ENCODE measurements at places on chromosomes 4 and X.

DNA sequence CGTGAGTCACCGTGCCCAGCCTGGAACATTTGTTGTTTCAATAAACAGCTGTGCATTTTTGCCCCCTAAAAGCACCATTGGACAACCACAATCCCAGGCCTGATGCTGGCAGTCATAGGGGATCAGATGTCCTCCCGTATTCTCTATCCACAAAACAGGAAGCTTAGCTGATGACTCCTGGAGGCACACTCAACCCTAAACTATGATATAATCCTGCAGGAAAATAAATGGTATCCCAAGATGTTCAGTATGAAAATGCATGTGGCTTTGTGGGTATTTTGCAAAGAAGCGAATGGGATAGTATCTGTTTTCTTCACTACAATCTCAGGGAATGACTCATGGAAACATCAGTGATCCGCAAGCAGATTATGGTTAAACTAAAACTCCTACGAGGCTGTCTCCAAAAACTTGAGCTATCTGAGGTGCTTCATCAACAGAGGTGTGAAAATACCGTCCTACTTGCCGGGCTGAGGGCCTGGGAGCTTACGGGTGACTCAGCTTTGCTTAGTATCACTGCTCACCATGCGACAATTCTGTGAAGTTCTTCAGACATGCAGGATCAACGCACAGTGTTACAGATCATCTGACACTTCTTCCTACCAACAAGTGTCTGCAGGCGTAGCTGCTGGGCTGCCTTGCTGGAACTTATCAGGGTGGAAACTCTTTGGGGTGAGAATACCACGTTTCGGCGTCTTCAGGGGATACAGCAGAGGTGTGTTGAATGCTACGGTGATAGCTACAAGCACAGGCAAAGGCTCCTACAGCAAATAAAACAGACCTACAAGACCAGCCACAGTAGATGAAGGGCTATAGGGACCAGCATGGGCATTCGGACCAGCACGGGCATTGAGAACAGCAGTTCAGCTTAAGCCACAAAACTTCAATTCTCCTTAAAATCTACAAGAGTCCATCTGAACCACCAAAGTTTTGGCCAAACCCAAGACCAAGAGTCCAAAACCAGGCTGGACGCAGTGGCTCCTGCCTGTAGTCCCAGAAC, 148.5 kb downstream of the DHRSX start:
- peak; percentile 97 for DNase-seq

DNA sequence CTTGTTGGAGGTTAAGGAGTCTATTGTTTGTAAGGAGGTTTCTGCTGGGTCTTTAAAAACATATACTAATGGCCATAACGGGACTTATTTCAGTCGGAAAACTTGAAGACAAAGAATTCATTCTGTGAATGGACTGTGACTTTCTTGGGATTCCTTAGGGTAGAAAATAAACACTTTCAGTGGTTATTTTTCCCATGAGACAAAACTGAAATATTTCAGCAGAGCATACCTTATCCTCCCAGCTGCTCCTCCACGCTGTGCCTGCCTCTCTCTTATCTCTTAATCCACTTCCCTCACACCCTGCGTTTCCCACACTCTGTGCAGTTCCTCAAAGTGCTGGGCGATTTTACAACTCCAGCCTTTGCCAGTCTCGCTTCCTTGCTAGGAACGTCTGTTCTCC, 47.1 kb upstream of the SORBS2 start:
- DNase-seq = no peak

- DNase-seq = no peak
Measured at GRCh38 chrX:71563921-71564320, 14.3 kb upstream of the GCNA start.

DNA sequence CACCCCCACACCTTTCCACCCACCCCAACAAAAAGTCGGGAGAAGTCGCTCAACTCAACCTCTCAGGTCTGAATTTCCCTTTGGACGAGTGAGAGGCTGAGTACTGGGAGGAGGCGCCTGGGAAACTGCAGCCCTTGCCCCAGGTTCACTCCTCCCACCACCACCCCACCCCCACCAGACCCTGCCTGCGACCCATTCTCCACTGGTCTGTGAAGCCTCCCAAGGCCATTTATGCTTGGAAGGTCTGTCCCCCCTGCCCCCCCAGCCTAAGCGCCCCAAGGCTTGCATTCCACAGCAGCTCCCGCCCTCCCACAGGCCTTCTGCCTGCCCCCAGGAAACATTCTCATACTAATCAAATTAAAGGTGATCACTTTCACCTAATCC, 27.2 kb downstream of the ELF4 start:
- DNase-seq = no peak

- DNase-seq = no peak
Measured at GRCh38 chrX:103215425-103215991, 600 bp downstream of the BEX4 start.

DNA sequence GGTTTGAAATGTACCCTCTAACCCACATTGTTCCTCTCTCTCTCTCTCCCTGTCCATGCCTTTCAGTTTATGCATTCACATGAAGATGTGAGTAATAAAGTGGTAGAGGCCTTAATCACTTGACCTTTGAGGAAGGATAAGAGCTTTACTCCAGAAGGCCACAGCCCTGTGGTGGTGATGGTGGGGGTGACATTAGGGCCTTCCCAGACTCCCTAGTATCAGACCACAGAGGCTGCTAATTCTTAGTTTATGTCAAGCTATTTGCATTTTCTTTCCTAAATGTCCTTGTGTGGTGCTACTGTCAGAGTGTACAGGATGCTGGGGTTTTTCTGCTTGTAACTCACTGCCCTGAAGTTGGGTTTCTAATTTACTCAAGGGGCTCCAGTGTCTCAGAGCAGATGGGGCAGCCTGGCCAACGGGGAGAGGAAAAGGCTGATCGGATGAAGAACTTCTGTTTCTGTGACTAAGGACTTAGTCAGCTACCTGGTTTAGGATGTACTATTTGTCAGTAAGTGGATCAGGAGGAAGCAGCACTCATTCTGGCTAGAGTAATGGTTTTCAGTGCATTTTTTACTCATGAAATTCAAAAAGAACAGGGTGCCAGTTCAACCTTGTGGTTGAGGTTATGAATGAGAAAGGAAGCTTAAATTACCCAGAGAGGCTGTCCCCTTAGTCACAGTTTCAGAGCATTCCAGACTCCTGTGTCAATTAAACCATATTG, 509.6 kb upstream of the DIPK2B start:
- DNase-seq = peak; percentile 98

- no peak for DNase-seq
Measured at GRCh38 chr4:150574678-150575077, 7.3 kb upstream of the MAB21L2 start.

DNA sequence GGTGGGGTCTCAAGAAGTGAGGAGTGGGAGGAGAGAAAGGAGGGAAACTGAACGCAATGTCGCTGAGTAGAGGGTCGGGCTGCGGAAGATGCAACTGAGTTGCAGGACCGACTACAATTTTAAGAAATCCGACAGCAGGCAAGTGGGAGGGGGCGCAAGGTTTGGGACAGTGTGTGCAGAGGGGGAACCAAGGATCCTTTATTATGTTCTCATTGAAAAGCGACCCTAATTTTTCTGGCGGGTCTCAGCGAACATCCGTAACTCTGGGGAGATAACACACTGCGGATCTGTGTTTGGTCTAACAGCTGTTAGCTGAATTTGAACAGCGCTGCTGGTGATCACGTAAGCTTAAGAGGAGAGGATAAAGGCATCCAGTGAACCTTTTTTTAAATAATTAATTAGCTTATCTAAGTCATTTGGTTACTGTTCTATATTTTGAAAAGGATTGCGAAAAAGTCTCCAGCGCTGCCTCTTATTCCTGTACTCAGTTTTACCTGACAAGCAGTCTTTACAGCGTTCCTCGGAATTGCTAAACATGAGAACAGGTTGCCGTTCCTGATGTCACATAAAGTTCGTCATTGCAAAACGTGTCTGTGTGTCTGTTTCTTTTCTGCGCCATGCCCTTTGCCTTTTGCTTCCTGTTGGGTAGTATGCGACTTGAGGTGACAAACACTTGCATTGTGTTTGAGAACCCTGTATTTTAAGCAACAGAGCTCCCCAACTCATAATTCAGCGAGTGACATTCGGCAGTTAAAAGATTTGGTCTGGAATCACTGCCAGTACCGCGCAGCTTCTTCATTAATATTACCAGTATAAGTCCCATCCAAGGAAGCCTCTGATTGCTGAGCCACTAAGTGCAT, 1.3 kb downstream of the HTR2C start:
- no peak for DNase-seq

DNA sequence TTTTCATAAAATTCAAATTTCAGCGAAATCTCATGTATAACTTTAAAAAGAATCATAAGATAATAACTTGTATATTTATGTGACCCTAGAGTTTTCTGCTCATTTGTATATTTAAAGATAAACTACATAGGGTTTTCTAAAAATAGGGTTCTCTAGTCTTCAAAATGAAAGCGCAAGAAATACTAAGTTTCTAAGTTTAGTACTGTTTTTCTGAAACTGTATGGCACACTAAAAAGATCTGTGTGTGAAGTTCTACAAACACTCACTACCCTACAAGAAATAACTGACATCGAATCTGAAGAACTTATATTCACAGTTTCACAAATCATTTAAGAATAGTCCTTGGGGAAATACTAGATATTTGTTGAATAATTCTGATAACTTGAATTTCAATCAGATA, 38.7 kb upstream of the NDST4 start:
- DNase-seq = no peak

DNA sequence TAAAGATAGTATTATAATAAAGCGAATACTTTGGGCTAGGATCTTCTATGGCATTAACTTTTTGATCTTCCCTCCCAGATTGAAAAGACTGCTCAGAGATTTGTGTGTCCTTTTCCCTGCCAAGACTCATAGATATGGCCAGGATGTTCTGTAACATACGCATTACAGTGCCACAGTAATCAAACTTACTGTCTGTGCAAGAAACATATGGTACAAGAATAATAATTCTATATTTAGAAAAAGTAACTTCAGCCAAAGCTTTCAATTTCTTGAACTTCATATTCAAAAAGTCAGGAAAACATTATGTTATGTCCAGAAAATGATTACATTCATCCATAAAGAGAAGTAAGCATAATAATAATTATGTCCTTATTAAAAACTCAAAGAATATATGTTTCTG, 100.9 kb upstream of the GUCY1A1 start:
- DNase-seq = no peak

DNA sequence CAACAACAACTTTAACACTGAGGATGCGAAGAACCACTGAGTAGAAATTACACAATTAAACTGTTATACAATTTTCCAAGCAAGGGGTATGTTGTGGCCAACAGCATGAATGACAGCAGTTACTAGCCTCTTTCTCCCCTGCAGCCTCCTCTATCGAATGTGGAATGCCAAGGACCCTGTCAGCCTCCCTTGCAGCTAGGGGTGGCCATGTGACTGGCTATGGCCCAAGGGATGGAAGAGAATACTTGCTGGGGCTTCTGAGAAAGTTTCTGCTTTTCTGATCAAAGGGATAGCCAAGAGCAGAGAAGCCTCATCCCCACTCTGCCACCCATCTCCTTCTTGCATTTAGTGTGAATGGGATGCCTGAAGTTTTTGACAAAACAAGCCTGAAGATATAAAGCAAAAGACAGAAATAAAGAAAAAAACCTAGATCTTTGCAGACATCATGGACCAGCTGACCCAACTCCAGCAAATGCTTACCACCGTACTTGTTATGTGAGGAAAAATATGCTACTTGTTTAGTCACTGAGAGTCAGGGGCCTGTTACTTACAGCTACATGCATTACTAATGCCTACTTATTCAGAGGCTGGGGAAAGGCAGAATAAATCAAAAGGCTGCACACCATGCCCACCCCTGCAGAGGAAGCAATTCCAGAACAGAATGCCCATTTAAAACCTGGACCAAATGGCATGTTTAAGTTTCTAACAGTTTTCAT, 32.0 kb downstream of the DCTD start:
- no peak for DNase-seq

DNA sequence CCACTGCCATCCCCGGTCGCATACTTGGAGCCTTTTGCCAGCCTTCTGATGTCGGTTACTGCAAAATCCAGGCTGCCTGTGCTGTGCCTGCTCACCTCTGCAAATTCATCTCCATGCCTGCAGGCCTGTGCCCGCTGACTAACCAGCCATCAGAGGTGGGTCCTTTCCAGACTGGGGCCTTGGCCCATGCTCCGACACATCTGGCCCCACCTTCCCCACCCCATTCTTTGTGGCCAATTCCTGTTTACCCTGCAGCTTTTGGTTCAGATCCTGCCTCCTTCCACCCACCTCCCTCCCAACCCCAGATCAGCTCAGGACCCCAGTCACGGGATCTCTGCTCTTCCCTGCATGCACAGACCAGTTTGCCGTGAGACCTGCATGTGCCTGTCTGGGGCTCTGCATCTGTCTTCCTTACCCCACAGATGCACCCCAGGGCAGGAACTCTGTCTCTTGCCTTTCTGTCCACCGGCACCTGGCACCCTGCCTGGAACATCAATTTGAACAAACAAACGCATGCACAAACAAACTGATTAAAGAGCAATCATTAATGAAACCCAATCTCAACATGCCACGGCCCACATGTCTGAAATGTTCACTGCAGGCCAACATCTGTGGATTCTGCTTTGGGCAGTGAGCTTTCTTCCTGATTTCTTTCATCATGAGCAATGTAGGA, 112.8 kb upstream of the PSAPL1 start:
- no peak for DNase-seq

DNA sequence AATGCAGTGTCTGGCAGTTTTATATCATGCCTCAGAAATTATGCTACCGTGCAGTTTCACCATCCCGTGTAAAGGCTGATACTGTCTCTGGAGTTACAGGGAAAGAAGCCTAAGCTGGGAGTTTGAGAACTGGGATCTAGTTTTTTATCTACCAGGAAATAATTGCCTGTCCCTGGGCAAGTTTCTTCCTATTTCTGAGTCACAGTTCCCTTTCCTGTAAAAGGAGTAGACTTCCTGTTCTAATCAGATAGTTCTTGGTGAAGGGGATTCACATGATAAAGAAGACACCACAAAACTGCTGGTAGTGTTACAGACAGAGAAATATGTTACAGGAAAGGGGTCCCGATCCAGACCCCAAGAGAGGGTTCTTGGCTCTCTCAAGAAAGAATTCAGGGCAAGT, 17.1 kb downstream of the HERC3 start:
- peak; percentile 21 for DNase-seq

DNA sequence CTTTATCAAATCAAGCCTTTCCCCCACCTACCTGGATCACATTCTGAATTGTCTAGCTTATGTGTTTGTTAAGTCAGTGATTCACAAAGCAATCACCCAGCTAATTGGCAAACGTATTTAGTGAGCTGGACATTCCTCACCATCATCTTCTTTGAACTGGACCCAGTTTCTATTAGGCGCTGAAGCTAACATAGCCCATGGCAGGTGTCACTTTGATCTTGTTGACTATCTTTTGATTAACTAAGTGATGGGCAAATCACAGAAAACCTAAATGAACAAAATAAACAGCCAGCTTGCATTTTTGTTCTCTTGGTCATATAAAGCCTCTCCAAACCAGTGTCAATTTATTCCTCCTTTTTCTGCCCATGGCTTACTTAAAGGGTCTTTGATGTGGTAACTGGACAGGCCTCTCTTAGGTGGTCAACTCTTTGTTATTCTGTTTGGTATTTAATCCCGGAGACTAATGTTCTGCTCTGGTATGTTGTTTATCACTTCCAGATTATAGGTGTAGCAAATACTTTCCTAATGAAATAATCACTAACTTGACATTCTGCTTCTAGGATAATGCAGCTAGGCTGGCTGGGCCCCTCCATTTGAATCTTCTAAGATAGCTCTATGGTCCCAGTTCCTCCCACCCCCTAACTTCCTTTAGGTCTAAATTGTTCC, 105.3 kb upstream of the SMIM10 start:
- DNase-seq = peak; percentile 29

- no peak for DNase-seq
Measured at GRCh38 chrX:77814210-77814609, 28.2 kb upstream of the ATRX start.

GRCh38 chr4:19776021-19776459, 475.7 kb upstream of the SLIT2 start:
- DNase-seq = peak; percentile 99

Measured in M059J (cell line).